Urinary bladder (tissue), 4 donors: ENCODE measurements at places on chromosomes 1 and 21. TPM values are rescaled to one million over a fixed set of nuclear protein-coding genes. Genes with fewer than 3 reads are reported as not detected.

C8A gene
- 0.16 TPM for polyA plus RNA-seq

SH2D2A gene
- 0.70 TPM for polyA plus RNA-seq

UTS2 gene
- not detected for polyA plus RNA-seq

ADGRL4 gene
- polyA plus RNA-seq = 23.9 TPM

ZYG11A gene
- 0.13 TPM for polyA plus RNA-seq

GBP5 gene
- 1.5 TPM for polyA plus RNA-seq

SLC35F3 gene
- polyA plus RNA-seq = 0.04 TPM

CA14 gene
- 1.9 TPM for polyA plus RNA-seq

TNFSF4 gene
- 1.1 TPM for polyA plus RNA-seq

CD101 gene
- polyA plus RNA-seq = 1.3 TPM

CR1L gene
- not detected for polyA plus RNA-seq

CADM3 gene
- polyA plus RNA-seq = 27.0 TPM

ADAMTS5 gene
- polyA plus RNA-seq = 8.7 TPM

ZBTB8B gene
- 0.04 TPM for polyA plus RNA-seq

TMEM82 gene
- polyA plus RNA-seq = not detected

CYP4A22 gene
- polyA plus RNA-seq = not detected

IKBKE gene
- 3.5 TPM for polyA plus RNA-seq
